ENCODE measurements at places on chromosomes 4 and X.
A peak's percentile ranks its signal among the peaks of the same experiment; 100 is the strongest.

DNA sequence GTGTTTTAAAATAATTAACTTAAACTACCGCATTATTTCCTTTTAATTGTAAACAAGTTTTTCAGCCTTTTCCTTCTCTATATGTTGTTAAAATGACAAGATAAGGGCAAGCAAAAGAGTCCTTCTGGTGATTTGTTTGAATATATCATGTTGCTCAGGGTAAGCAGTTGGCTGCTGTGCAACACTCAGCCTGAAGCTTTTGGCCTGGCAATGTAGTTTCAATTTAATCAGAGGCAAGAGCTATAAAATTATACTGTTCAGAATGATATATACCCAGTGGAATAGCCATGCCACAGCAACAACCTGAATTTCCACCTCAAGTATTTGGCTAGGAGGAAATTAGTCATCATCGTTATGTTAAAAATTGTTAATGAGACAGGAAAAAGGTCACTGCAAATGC, 53.4 kb downstream of the GRXCR1 start:
- DNase-seq = no peak

DNA sequence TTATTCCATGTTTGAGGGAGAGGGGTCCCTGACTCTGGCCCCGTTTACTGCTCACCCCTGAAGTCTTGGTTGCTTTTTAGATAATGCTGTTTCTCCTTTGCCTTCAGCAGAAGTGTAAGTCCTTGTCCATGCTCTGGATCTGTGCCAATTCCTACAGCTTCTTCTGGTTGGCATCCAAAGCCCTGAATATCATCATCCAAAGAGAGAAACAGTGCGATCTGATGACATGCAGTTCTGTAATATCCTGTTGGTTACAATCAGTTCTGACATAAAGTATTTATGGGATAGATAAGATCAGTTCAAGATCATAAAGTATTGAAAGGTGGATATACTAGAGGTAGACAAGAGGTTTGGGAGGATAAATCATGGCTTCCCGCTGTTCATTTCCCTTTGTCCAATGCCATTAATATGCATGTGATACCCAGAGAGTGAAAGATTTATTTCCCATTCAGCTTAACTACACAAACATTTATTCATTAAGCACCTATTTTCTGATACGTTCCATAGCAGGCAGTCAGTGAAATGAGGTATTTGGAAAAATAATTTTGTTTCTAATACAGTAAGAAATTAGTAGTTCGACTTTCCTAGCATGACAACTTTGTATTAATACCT, 53.2 kb upstream of the TMEM150C start:
- DNase-seq = no peak

GRCh38 chr4:13386405-13387107, 97.6 kb downstream of the RAB28 start:
- no peak for DNase-seq

DNA sequence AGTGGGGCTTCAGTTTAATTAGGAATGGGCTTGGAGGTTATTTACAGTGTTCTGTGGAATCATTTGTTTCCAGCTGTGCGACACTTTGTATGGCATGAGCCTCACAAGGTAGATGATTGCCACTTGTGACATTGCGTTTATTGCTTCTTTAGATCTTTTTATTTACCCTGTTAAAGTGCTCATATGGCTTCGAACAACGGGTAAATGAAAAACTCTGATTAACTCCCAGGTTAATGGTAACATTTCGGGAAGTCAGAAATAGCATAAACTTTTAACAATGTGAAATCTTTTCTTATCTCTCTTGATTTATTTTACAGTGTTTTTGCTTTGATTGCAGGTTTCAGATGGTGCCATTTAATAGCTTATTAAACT, 494.3 kb downstream of the IDS start:
- no peak for DNase-seq

GRCh38 chrX:123971982-123972381, 10.5 kb downstream of the STAG2 start:
- no peak for DNase-seq

- no peak for DNase-seq
Measured at GRCh38 chrX:154443479-154443910, 446 bp upstream of the FAM50A start.

DNA sequence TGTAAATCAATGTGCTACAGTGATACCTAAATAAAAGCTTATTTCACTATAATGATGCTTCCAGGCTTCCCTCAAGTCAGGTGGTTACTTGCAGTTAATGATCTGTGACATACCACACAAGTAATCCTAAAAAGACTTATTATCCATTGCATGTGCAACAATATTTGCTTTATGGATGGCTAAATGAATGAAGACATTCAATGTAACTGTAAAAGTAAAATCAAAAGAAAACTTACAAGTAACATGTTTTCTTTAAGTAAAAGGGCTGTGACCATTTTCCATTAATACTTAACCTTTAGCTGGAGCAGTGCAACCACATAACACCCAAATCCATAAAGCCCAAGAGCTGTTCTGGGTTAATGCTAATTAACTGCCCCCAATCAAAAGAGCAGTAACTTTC, 42.6 kb downstream of the RAB28 start:
- DNase-seq = no peak

DNA sequence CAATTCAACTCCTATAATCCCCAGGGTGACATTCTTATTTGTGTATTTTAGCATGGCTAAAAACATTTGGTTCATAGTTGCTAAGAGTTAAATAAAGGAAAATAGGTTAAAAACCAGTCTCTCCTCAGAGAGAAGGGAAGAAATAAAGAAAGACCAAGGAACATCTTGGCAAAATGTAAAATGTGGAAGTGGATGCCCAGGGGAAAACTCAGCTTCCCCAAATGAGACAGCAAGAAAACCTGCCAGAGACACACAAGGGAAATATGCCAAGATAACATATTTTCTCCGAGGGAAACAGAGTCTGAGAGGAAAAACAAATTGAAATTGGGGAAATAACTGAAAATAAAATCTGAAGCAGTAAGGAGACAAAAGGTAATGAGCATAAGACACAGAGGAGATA, 1569.3 kb downstream of the PCDH18 start:
- no peak for DNase-seq

GRCh38 chrX:3669841-3670475, 43.5 kb downstream of the PRKX start:
- no peak for DNase-seq

DNA sequence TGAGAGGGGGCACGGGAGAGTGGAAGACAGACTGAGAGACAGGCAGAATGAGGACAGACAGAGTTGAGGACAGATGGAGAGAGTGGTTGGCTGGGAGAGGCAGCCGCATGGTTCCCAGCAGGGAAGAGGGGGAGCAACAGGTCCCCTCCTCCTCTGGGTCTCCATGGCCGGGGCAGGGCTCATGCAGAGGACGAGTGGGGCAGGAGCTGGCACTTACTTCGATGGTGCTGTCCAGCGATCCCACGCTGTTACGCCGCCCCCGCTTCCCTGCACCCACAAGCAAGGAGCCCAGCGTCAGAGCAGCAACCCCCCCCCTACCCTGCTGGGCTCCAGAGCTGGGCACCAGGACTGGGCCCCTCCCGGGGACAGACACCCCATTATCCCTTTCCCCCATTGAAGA, 10.6 kb upstream of the KDM5C start:
- no peak for DNase-seq

- DNase-seq = no peak
Measured at GRCh38 chr4:3330707-3331106, 37.9 kb downstream of the RGS12 start.

GRCh38 chr4:28723371-28723770, 1862.7 kb downstream of the STIM2 start:
- DNase-seq = no peak

- DNase-seq = no peak
Measured at GRCh38 chrX:55522596-55523276, 33.1 kb upstream of the USP51 start.

GRCh38 chrX:15849555-15849954, 5.1 kb downstream of the AP1S2 start:
- DNase-seq = no peak

DNA sequence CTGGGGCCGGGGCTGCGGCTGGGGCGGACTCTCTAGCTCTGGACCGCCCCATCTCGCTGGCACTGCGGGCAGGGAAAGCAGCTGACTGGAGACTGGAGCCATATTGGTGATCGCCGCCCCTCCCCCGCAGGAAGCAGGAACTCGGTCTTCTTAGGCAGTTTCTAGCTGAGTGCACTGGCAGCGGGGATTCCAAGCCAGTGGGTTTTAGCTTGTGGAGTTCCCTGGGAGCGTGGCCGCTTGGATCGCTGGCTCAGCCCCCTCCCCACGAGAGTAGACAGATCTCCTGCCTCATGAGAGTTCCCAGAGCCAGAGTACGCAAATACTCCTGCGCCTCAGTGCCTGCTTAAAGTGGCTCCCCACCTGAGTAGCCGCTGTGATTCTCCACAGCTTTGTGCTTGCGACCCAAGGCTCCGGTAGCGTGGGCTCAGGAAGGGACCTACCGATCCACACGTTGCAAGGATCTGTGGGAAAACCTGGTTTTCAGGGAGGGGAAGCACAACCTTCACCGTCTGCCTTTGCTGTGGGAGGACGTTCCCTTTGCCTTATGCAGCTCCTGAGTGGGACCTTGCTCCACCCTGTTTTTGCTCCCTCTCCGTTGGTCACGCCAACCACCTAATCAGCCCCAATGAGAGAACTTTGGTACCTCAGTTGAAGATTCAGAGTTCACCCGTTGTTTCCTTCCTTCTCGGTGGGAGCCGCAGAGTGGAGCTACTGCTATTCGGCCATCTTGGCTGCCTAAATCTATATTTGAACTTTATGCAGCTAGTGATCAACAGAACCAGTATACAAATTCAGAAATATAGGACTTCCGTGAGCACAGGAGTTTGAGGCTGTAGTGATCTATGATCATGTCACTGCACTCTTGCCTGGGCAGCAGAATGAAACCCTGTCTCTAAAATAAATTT, 803.9 kb upstream of the PCDH10 start:
- DNase-seq = no peak

- DNase-seq = no peak
Measured at GRCh38 chr4:8235224-8235623, 34.3 kb upstream of the HTRA3 start.

GRCh38 chrX:16786139-16786790, at the start of gene TXLNG:
TXLNG (plus strand) TSS chrX:16786466; CDS start chrX:16786488, 22 bp downstream.
- peak; percentile 96 for DNase-seq

DNA sequence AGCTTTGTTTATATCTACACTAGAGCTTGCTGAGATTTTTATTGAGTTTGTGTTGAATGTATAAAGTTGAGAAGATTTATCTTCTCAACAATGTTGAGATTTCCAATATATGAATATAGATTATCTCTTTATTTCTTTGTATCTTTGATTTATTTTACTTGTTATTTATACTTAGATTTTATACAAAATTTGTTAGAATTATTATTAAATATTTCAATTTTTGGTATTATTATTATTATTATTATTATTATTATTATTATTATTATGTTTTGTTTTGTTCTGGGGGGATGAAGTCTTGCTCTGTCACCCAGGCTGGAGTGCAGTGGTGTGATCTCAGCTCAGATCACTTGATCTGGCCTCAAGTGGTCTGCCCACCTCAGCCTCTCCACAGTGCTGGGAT, 322.5 kb downstream of the PPARGC1A start:
- no peak for DNase-seq

GRCh38 chrX:153689654-153690465, 2.1 kb downstream of the SLC6A8 start:
- DNase-seq = no peak

DNA sequence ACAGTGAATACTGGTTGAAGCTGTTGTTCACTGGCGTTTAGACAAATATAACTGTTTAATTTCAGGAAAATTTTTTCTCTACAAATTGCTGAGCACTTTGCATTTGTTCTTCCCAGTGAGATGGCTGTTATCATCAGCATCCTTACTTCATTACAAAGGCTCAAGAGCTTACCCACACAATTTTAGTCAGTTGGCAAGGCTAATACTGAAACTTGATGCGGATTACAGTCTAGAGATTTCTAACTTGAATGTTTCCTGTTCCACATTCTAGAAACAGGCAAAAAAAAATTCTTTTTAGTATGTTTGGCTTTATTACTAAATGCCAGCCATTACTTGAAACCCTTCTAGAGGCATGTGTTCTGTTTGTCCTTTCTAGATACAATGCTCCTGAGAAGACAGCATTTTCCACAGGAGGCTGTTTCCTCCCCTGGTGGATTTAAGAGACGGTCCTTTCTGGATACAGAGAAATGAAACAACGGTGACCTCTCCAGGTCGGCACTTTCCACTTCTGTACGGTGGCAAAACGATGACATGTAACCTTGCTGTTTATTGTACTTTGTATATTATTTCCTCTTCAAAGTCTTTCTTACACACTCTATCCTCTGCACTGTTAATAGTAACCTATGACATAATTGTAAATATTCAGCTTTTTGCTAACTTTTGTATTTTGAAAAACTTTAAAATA, 80.9 kb downstream of the RFC1 start:
- DNase-seq = no peak

- no peak for DNase-seq
Measured at GRCh38 chr4:62531264-62531663, 1331.1 kb downstream of the ADGRL3 start.

DNA sequence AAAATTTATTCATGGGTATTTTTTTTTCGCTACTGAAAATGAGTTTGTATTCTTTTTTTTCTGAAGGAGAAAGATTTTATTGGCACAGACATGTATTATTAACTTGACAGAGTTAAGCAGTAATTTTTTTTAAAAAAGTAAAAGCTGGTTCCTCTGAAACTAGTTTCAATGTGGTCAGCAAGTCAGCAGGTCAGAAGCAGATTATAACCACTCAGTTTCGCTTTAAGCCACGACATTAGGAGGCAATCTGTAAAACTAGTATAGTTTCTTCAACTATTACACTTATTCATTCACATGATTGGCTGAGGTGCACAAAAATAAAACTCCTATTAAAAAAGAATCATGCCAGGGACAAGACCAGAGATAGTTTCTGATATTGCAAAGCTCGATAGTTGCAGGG, 714.2 kb upstream of the PCDH7 start:
- DNase-seq = no peak

GRCh38 chrX:24298191-24298590, 15.7 kb downstream of the SUPT20HL2 start:
- DNase-seq = no peak

DNA sequence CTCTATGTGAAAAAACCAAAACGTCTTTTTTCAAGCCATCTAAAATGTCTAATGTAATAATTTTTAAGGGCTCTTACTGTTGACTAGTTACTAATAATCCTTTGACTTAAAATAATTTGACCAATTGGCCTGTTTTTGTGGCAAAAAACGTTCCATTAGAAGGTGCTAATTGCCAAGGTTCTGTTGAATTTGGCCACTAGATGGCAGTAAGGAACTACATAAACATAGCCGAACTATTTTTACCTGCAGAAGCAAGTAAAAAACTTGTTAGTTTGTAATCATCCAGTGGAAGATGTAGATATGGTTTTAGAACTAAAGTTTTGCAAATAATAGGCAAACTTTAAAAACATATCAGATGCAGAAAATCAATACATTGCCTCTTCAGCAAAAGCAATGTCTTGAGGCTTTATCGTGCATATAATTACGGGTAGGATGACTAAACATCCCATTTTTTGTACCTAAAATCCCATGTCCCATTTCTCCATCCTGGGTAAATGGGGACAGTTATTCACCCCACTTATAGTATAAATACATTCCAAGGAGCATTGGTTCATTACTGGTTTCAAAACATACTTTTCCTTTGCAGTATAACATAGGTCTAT, 57.6 kb downstream of the PROM1 start:
- peak; percentile 63 for DNase-seq

GRCh38 chr4:10115271-10115796, 1.3 kb downstream of the WDR1 start:
- DNase-seq = no peak

GRCh38 chrX:65971151-65971550, 68.7 kb downstream of the VSIG4 start:
- no peak for DNase-seq

- DNase-seq = no peak
Measured at GRCh38 chr4:3361896-3362295, 69.1 kb downstream of the RGS12 start.

Measured in CD4-positive, alpha-beta T cell treated with Interleukin-21 for 1 hour (primary cell).